Lung microvascular endothelial cell (primary cell): ENCODE measurements at places on chromosomes 5 and 9.

- no peak for DNase-seq
Observed at GRCh38 chr9:79395228-79395627, 176.5 kb upstream of the TLE4 start.

DNA sequence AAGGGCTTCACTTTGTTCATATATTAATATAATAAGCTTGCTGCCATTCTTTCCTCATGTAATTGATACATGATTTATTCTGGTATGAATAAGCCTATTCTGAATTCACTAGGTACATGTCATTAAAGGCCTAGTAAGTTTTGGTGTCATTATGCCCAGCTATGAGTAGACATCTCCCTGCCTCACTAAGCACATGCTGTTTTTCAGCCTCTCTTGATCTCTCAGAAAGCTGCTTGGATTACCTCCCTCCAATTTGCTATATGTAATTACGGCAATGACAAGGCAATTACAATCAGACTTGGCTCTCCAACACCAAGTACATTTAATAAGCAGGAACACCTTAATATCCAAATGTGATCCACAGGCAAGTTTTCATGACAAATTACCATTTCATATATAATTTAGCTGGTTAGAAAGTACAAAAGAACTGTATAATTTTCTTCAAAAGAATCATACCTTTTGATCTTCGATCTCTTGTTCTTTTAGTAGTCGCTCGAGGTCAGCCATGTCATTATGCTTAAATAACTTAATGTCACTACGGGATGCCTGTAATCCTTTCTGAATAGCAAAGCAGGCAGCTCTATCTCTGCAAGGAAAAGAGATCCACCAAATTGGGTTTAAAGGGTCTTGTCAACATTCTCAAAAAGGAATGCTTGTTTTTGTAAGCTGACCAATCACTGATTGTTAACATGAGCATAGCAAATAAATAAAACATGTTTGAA lies 56.3 kb downstream of the SPTLC1 start:
- no peak for DNase-seq

DNA sequence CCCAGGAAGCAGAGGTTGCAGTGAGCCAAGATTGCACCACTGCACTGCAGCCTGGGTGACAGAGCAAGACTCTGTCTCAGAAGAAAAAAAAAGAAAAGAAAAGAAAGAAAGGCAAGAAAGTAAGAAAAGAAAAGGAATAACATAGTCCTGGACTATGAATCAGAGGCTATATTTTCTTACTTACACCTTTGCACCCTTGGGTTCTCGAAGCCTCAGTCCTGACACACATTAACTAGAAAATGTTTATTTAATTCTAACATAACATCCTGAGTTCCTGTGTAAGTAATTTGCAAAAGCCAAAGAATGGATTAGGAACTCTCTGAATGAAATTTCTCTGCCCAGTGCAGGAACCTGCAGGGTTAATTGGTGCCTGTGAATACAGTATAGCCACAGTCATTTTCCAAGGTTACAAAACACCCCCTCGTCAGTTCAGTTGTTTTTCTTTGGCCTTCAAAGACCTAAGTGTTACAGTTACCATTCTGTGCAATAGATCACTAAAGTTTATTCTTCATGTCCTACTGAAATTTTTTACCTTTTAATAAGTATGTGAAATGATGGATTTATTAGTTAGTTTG lies 147.6 kb downstream of the SV2C start:
- no peak for DNase-seq

- no peak for DNase-seq
Observed at GRCh38 chr9:135865531-135865930, 41.8 kb downstream of the CAMSAP1 start.

GRCh38 chr9:108186642-108187395 lies 669.0 kb downstream of the ACTL7B start:
- no peak for DNase-seq

DNA sequence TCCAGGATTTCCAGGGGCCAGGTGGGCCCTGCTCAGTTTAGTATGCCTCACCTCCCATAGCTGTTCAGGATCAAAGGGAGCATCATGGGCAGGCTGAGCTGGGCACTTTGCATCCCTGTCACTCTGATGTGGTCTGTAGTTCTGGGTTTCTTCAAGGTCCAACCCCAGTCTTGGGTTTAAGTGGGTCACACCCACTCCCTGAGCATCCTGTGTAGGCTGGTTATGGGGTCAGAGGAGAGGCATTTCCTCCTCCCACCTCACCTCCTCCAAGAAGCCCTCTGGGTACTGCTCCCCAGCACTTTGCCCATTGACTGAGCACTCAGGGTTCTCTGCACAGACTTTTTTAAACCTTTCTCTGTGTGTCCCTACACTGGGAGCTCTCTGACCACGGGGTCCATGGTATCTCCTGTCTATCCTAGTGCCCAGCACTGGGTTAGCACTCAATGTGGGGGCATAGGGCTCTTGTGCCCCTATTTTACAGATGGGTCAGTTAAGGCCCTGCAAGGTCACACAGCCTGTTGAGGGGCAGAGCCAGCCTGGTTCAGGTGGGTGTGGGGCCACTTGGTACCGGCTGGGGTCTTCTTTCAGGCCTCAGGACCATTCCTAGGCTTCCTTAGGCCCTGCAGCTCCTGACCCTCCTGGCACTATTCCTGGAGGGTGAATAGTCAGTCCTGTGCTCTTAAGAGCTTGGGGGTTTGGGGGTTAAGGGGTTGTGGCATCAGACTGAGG lies 19.0 kb downstream of the CXXC5 start:
- DNase-seq: no peak

GRCh38 chr9:135851748-135852147 lies 55.6 kb downstream of the CAMSAP1 start:
- no peak for DNase-seq

- no peak for DNase-seq
Observed at GRCh38 chr9:130237763-130238524, 27.6 kb upstream of the HMCN2 start.
